ENCODE measurements at places on chromosomes 1 and 21.

DNA sequence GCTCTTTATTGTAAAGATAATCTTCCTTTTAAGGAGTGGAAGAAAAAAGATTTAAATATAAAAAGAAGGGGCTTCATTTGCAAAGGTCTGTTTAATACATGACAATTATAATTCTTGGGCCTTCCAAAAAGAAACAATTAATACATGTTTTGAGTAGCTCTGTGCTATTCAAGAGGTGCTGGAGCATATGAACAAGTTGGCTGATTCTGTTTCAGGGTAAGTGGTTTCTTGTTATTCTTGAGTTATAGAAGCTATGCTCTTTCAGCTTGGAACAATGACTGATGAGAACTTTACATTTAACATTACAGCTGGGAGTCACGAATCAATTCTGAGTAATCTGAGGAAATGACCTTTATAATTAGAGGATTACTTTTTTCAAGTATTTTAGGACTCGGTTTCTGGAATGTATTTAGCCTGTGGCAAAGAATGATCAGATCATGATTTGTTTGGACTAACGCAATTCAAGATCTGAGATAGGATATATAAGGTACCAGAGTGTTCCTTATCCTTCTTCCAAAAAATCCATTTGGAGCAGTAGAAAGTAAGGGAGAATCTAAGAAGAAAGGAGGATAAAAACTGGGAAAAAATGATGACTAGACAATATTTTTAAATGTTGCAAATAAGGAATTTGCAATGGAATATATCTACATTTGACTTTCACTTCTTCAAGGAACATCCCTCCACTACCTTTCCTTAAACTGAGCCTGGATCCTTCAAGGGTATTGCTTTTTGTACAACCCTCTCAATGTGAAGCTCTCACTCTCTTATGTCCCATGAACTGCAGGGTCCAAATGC is 77.1 kb upstream of the KCTD3 start:
- DNase-seq = no peak

GRCh38 chr1:92168657-92169056 is 49.1 kb upstream of the C1orf146 start:
- peak; percentile 81 for DNase-seq

- DNase-seq = peak; percentile 40
These were observed 142.3 kb downstream of the MIS18A start for GRCh38 chr21:32136546-32136945.

GRCh38 chr1:71068325-71069240 is 12.3 kb downstream of the ZRANB2 start:
- no peak for DNase-seq

DNA sequence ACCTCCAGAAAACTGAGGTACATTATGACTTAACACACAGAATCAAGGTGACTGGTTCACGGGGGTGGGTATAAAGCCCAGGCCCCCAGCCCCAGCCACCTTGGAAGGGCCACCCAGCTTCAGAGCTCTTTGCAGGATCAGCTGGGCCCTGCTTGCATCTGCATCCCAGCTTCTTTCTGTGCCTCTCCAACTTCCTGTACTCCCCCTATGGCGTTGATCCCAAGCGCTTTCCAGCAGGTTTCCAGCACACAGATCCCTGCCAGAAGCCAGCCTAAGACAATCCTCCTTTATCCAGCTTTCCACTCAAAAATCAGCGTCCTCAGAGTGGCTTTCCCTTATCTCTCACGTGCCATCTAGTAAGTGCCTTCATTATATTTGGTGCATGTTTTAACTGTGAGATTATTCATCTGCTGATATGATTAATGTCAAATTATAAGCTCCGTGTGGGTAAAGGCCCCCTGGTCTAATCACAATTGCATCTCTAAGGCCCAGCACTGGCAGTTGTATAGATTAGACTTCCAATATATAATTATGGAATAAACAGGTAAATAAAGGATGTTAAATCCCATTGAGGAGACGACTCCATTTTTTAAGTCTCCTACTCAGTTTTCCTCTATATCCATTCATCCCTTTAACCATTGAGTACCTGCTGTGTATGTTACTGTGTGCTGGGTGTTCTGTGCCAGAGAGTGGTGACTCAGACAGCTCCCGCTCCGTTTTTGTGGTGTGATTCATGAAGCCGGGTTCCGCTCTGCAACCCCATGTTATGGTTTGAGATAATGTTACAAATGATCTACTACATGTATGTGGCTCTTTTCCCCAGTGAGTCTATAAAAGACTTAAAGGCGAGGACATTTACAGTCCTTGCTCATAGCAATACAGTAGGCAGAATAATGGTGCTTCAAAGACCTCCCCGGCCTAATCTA is 387.6 kb downstream of the PCP4 start:
- no peak for DNase-seq

- DNase-seq = peak; percentile 49
These were observed 8.9 kb upstream of the RAB3GAP2 start for GRCh38 chr1:220281159-220281574.

DNA sequence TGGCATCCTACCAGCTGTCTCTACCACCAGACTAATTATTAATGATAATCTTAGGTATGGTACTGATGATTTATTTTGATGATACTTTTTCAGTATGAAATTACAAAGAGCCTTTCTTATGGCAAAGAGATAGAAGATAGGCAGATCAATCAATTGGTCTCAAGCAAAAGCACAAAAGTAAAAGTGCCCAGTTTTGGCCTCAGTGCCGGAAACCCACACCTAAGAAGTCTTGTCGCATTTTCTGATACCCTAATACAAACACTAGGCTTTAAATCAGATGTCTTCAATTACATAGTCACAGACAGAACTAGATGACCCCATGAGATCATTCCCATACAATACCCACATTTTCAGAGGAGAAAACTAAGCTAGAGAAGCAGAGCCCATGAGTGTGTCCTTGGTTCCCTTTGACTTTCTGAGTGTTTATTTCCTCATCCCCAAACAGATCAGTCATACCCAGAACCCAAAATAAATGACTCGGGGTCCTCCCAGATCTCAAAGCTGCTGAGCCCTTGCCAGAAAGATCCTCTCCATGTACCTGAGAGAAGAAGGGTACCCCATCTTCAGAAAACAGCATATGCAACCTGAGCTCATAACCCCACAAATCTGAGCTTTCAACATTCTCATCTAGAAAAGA is 7.7 kb downstream of the ITPKB start:
- no peak for DNase-seq

- DNase-seq = no peak
These were observed 11.9 kb downstream of the ECE1 start for GRCh38 chr1:21278208-21278859.

DNA sequence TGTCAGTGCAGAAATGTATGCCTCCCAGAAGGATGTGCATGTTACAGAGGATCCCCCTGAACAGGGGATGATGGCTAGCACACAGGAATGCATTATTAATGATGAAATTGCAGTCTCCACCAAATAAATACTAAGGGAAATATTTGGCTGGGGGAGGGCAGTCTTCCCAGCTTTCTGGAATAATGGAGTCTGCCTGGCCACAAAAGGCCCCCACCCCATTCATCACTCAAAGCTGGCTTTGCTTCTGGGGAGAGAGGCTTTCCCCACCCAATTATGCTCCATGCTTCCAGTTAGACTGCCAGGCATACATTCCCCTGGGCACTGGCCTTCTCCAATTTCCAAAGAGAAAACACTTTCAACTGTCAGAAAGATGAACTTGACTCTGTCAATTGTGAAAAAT is 302.7 kb downstream of the SIPA1L2 start:
- DNase-seq = no peak

- DNase-seq = no peak
These were observed 84.8 kb upstream of the ZC3H11B start for GRCh38 chr1:219697682-219698081.

DNA sequence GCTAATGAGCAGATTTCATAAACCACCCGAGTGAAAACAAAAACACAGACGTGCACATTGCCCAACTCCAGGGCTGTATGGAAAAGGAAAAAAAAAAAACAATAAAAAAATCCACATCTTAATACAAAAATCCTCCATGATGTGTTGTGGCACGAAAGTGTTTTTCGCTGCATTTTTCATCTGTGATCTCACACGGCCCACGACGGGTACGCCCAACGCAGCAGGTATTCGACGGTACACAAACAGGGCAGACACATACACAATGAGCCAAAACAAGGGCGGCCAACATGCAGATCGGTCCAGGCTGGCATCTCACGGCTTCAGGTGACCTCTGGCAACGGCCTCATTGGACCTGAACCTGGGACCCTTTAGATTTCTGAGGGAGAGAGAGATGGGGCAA is 31.1 kb downstream of the CASZ1 start:
- DNase-seq = no peak

DNA sequence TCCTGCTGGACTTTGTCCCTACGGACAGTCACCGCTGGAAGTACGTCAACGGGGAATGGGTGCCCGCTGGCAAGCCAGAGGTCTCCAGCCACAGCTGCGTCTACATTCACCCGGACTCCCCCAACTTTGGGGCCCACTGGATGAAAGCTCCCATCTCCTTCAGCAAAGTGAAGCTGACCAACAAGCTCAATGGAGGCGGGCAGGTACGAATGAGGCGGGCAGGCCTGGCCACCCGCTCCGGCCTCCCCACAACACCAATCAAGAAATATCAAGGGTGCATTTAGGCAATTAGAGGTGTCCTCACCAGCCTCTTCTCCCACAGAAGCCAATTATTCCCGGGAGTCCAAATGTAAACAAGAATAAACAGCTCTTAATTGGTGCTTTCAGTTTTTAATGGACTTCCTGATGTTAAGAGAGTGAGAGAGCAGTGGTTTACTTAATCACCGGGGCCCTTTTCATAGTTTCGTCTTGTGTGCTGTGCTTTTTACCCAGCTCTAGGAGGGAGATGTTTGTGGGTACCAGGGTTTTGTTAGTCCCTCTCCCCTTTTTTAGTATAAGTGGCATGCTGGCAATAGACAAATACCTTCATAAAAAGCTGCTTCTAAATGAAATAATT is 10.7 kb downstream of the TBX19 start:
- no peak for DNase-seq

DNA sequence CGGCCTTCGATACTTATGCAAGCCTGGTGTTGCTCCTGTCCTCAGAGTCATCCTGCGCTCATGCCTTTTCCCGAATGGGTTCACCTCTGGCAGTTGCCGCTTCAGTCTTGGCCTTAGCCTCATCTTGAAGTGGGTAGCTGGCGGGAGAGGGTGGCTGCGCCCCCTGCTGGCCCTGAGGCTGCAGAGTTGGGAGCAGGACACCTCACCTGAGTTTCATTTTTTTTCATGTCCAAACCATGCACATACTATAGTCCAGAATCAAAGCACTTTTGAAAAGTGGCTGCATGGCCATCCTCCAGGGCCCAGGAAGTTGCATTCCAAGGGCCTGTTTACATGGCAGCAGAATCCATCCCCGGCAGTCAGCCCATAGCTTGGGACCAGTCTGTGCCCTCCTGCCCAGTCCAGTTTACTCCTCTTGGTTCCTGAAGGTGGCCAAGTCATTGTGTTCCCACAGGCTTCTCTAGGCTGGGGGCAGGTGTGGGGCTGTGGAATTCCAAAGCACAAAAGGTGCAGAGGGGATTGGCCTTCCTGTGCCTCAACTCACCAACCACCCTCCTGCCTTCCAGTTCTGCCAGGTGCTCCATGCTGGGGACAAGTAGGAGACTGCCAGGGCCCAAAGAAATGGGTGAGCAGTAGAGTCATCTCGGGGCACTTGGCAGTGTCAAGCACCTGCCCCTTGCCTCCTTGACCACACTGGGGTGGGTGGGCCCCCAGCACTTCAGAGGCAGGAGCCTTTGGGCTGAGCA is 44.0 kb downstream of the YARS1 start:
- DNase-seq = peak; percentile 31

- DNase-seq = no peak
These were observed 20.8 kb upstream of the MACF1 start for GRCh38 chr1:39183503-39184353.

DNA sequence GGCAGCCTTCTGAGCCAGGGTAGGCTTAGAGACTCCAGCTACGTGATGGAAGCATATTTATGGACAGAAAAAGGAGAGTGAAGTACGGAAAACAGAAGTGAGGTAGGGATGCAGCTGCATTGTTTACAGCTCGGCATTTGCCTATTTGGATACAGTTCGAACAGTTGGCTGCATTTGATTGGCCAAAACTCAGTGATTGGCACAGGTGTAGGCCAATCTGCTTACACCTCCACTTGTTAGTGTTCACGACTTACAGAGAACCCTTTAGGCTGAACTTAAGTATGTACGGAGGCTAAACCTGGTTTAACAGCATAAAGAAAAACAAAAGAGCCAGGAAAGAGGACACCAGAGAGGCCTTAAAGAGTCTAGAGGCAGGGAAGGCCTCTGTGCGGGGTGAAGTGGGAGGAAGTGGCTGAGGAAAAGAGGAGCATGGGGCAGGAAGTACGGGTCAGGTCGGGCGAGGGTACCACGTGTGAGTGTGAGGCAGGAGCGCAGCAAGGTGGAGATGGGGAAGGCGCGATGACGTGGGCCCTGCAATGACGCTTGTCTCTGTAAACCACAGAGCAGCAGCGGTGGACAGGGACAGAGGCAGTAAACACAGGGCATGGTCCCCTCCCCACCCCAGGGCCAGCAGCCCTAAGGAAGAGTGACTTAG is 32.0 kb downstream of the RSPH1 start:
- DNase-seq = no peak

GRCh38 chr1:204826970-204827369 is 43.7 kb upstream of the NFASC start:
- DNase-seq = peak; percentile 9

DNA sequence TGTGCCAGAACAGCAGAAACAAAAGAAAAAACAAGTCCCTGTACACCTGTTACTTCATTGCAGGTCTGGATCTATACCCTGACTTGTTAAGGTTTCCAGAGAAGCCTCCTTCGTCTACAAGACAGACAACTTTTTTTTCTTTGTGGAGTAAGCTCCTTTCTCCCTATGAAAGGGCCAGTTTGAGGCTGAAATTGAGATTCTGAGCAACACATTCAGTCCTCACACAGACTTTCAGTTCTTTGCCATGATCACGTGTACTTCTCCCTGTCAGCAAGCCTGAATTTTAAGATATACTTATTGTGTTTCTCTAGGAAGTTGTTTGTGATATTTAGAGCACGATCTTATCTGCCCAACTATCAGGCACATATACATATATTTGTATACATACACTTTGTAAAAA is 374.0 kb downstream of the NTNG1 start:
- no peak for DNase-seq

GRCh38 chr1:208852911-208853310 is 608.7 kb upstream of the PLXNA2 start:
- DNase-seq = no peak

- no peak for DNase-seq
These were observed 3.7 kb downstream of the SLC19A1 start for GRCh38 chr21:45538381-45539045.

DNA sequence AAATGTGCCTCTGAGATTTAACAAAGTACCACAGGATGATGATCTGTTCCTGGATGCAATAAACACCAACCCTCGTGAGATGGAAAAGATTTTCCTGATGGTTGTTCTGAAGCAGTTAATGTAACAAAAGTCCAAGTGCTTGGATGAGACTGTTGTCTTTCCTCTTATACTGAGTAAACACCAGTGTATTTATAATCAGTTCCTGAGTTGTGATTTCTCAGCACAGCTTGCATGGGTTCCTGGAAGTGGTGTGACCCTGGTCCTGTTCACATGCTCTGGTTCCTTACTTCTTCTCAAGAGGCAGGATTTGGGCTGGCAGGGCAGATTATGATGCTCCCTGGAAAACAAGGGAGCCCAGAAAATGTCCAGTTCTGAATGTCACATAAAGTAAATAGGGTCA is 208.2 kb upstream of the USP24 start:
- DNase-seq = no peak
